ENCODE measurements at places on chromosomes 3 and 15.

DNA sequence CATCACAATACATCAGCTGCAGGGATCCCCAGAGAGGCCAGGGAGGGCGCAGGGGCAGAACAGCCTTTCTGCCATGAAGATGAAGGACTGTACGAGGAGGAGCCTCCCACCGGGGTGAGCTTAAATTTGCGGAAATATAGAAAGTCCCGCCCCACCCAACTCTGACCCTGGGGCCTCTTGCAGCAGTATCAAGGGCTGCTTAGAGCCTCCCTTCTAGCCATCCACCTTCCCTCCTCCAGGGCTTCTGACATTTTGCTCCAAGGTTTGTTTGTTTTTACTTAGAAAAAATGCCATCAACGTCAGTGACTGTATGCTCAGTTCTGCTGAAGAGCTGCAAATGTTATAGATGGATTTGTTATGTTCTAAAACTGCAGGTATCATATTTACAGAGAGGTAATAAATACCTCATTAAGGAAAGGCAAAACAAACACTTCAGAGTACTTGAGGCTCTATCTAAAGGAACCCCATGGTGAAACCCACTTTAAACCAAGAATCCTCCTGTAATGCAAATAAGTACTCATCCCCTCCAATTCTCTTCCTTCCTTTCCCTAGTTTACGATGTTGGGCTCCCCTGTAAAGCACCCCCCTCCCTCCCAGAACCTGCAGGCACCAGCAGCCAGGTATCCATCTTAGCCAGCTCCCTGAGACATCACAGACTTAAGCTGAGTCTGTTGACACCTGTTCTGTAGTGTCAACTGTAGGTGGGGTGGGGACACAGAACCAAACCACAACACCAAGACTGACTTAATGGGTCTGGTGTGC is 30.5 kb downstream of the RFTN1 start:
- no peak for DNase-seq

- no peak for DNase-seq
Measured at GRCh38 chr3:106703524-106703923, 673.7 kb upstream of the CCDC54 start.

- no peak for DNase-seq
Measured at GRCh38 chr3:19250959-19251610, 102.8 kb downstream of the KCNH8 start.

DNA sequence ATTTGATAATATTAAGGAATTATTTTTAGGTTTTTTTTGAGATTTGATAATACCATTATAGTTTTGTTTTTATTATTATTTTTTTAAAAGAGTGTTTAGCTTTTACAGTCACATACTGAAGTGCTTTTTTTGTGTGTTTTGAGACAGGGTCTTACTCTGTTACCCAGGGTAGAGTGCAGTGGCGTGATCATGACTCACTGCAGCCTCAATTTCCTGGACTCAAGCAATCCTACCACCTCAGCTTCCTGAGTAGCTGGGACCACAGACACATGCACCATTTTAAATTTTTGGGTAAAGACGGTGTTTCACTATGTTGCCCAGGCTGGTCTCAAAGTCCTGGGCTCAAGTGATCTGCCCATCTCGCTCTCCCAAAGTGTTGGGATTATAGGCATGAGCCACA is 73.0 kb downstream of the SUMF1 start:
- no peak for DNase-seq

GRCh38 chr3:193262707-193263106 is 21.7 kb downstream of the PLAAT1 start:
- DNase-seq: no peak

- DNase-seq: peak; percentile 69
Measured at GRCh38 chr15:67542420-67543347, at the start of gene MAP2K5. MAP2K5 (plus strand) TSS chr15:67542703; CDS start chr15:67543336, 633 bp downstream.

GRCh38 chr3:72129501-72130094 is 344.6 kb upstream of the PROK2 start:
- DNase-seq: no peak

GRCh38 chr3:146177519-146177918 is 16.5 kb upstream of the PLOD2 start:
- no peak for DNase-seq

- no peak for DNase-seq
Measured at GRCh38 chr15:43771816-43772215, 5.0 kb downstream of the ELL3 start.

- no peak for DNase-seq
Measured at GRCh38 chr15:40121911-40122638, 13.4 kb upstream of the BMF start.

GRCh38 chr15:67198157-67198754 is 56.2 kb downstream of the AAGAB start:
- DNase-seq: no peak

GRCh38 chr15:33322091-33322490 is 11.3 kb downstream of the RYR3 start:
- no peak for DNase-seq

DNA sequence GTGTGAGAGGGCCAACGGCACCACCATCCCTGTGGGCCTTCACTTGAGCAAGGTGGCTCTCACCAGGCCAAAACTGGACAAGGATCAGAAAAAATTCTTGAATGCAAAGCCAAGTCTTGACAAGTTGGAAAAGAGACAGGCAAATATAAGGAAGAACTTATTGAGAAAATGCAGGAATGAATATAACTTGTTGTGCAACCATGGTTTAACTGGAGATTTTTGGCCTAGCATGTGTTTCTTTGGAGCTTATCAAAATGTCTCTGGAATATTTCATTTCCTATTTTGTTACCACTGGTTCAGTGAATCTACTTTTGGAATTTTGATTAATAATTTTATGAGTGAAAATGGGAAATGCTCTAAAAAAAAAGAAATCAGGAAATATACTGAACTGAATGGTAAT is 42.5 kb downstream of the MCTP2 start:
- no peak for DNase-seq

DNA sequence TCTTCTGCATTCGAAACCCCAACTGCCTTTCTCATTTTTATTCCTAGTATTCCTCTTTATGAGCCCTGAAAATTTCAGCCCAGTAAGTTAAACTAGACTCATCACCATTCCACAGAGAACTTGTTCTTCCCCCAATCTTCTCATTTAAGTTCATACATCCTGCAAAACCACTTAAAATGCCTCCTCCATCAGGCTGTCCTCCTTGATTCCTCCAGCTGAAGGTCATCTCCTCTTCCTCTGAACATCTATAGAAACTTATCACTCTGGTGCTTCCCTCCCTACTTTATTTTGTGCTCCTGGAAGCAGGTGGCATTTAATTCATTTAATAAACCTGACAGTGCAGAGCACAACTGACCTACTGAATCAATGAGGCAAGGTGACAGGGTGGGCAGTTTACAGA is 38.3 kb downstream of the VGLL4 start:
- DNase-seq: no peak

GRCh38 chr3:196620161-196620604 is 19.3 kb upstream of the NRROS start:
- DNase-seq: no peak

- no peak for DNase-seq
Measured at GRCh38 chr3:66971245-66971644, 26.9 kb upstream of the KBTBD8 start.

Measured in GM12891 (cell line).